CMK (cell line): ENCODE measurements at places on chromosomes 7 and 10.

- no peak for DNase-seq
Measured at GRCh38 chr10:101329341-101330032, 24.5 kb upstream of the BTRC start.

DNA sequence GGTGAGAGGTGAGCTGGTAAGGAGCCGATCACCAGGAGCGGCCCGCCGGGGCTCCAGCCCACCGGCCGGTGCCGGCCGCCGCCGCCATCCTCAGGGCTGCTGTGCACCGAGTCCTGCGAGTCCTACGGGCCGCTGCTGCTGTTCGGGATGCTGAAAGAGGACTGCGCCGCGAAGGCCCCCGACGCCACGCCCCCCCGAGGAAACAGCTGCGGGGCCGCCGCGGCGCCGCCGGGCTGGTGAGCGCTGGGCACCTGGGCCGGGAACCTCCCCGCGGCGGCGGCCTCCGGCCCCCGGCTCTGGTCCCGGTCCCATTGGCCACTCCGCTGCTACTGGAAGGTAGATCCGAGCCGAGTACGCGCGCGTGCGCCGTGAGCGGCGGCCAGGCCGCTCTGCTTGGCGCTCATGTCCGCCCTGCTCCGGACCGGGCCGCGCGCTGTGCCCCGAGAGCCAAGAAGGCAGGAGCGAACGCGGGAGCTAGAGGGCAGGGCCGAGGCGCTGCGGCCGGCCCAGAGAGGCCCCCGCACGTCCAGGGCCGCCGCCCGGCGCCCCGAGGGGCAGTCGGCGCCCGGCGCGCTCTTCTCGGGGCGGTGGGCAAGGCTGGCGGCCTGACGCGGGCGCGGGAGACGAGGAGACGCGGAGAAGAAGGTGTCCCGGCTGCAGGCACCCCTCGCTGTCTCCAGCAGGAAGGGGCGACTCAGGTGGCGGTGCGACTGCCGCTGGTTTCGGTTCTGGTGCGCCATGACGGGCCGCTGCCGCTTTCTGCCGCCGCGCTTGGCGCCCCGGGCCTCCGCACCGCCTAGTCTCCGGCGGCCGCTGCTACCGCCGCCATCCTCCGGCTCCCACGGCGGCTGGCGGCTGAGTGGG lies 121.3 kb upstream of the WIPF3 start:
- DNase-seq, result no peak

DNA sequence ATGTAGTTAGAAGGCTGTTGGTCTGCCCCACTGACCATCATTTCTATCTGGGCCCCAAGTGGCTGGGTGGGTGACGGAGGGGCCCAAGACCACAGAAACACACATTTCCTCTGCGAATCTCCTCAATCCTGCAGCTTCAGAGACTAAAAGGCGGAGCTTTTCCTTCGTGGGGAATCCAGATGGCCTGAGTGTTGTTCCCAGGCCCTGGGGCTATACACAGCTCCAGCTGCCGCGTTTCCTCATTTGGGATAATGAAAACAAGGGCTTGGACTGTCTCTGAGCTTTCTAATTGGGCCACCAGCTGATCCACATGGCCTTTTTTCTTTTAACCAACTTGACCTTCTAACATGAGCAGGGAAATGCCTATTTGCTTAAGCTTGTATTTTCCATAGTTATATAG lies 339.9 kb downstream of the CXCL12 start:
- no peak for DNase-seq

DNA sequence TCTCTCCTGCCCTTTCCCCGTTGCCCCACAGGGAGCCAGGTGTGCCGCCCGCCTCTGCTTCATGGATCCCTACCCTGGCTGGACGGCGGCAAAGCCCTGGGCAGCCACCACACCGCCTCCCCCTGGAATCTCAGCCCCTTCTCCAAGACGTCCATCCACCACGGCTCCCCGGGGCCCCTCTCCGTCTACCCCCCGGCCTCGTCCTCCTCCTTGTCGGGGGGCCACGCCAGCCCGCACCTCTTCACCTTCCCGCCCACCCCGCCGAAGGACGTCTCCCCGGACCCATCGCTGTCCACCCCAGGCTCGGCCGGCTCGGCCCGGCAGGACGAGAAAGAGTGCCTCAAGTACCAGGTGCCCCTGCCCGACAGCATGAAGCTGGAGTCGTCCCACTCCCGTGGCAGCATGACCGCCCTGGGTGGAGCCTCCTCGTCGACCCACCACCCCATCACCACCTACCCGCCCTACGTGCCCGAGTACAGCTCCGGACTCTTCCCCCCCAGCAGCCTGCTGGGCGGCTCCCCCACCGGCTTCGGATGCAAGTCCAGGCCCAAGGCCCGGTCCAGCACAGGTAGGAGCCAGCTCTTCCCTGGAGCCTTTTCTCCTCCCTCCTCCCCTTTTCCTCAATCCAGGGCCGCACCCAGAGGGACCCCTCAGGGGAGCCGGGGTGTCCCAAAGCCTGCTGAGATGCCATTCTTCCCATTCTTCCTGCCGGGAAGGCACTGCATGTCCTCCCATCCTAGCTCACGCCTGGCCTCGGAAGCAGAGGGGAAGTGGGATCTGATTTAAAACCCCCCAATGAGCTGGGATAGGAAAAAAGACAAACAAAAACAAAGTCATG lies 4.0 kb downstream of the GATA3 start:
- DNase-seq, result no peak

DNA sequence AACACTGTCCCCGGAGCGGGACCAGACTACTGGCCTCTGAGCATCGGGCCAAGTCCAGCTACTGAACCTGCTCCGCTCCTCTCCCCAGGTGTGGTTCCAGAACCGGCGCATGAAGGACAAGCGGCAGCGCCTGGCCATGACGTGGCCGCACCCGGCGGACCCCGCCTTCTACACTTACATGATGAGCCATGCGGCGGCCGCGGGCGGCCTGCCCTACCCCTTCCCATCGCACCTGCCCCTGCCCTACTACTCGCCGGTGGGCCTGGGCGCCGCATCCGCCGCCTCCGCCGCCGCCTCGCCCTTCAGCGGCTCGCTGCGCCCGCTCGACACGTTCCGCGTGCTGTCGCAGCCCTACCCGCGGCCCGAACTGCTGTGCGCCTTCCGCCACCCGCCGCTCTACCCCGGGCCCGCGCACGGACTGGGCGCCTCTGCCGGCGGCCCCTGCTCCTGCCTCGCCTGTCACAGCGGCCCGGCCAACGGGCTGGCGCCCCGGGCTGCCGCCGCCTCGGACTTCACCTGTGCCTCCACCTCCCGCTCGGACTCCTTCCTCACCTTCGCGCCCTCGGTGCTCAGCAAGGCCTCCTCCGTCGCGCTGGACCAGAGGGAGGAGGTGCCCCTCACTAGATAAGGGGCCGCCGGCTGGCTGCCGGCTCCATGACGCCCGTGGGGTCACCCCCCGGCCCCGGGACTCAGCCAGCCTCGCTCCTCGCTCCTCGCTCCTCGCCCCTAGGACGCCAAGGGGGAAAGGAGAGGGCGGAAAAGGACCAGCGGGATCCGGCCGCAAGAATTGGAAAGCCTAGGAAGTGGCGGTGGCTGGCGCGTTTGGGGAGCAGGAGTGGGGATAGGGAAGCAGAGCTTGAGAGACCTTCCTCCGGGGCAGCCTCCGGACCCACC lies 3.4 kb downstream of the EVX1 start:
- DNase-seq, result no peak

DNA sequence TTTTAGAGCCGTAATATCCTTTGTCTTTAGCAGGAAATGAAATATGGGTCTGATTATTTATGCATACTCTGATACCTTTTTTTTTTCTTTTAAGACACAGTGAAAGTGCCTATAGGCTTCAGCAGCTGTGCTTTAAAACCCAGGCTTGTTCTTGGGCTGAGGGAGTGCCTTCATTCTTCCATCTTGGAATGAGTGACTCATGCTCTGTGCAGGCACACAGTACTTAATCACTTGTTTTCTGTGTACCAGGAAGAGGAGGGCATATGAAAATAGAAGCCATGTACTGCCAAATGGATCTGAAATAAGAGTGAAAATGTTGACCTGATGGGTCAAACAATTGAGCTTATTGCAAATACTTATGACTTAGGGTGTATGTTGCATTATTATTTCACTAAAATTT lies 12.0 kb downstream of the INPP5F start:
- no peak for DNase-seq

DNA sequence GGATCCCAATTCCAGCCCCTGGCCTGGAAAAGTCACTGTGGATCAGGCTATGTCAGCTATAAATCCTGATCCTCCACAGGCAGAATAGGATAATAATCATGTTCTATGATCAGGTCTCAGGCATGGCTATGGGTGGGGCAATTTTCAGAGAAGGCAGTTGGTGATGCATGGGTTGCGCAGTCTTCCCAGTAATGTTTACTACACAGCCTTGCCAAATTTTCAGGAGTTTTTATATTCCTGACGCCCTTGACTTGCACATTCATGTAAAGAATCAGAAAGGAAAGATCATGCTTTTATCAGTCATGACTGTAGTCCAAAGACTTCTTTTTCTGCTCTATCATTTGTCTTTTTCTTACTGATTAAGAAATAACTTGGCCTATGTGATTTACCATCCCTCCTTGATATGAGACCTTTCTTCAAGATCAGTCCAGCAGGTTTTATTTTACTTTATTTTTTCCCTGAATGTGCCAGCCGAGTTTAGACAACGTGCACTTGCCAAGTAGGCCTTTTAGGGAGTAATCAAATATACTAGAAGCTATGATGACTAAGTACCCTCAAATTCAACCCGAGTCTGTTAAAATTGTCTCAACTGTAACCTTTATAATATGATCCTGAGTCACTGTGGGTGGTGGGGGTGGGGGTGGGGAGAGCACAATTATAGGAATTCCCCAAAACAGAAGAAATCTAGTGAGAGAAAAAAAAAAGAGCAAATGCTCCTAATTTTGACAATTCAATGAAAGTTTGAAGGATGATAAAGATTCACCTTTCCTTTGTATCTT lies 31.9 kb downstream of the ARL4A start:
- no peak for DNase-seq

- DNase-seq, result no peak
Measured at GRCh38 chr7:123864966-123865365, 20.0 kb downstream of the HYAL4 start.
